Activated CD4-positive, CD25-positive, alpha-beta regulatory T cell (primary cell): ENCODE measurements at places on chromosomes 4 and X.

DNA sequence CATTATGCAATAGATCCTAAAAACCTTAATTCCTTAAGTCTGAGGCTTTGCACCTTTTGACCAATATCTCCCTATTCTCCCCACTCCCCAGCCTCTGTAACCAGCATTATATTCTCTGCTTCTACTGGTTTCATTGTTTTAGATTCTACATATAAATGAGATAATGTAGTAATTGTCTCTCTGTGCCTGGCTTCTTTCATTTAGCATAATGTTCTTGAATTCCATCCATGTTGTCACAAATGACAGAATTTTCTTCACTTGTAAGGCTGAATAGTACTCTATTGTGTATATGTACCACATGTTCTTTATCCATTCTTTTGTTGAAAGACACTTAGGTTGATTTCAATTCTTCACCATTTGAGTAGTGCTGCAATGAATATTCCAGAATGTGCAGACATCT lies 66.0 kb downstream of the MAGEC1 start:
- DNase-seq = no peak

DNA sequence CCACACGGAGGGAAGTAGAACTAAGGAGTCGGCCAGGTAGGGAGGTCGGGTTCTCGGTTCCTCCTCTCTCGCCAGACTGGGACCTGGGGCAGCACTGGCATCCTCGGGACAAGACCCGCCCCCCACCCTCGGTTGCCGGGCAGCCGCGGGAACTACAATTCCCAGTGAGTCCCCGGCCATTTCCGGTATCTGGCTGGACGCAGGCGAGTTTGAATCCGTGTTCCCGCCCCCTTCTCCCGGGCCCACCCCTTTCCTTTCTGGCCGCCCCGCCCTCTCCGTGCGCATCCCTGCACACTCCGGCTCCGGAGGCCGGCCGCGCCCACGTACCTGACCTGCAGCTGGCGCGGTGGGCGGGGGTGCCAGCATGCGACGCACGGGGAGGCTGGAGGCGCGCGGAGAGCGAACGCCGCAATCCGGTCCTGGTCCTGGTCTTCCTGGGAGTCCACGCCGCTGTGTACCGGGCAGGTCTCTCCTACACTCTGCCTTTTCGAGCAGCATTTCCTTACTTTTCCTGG lies 10.2 kb upstream of the DLG3 start:
- peak; percentile 37 for DNase-seq

DNA sequence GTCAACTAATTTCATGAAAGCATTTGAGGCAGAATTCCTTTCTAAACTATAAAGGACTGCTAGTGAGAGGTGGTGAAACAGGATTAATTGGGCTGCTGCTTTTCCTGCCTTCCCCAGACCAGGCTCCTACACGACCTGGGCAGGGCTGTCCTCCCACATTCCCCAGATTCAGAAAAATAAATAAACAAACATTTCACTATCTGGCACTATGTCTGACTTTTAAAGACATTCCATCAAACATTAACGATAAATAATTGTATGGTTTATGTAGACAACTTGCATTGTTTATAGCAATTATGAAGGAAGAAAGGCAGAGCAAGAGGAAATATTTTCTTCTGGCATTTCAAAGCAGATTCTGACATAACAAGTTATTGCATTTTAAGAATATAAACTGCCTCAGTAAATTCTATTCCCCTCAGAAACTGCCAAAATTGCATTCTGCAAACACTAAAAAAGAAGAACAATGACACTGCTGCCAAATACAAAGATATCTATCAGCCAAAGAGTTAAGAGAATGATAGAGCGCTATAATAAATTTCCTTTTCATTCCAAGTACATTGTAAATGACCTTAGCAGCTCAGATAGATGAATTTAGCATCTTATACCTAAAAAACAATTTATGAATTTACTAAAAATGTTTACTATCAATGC lies 214.7 kb upstream of the INTU start:
- DNase-seq = no peak

- no peak for DNase-seq
These were observed 229.6 kb upstream of the AGA start for GRCh38 chr4:177671845-177672244.

DNA sequence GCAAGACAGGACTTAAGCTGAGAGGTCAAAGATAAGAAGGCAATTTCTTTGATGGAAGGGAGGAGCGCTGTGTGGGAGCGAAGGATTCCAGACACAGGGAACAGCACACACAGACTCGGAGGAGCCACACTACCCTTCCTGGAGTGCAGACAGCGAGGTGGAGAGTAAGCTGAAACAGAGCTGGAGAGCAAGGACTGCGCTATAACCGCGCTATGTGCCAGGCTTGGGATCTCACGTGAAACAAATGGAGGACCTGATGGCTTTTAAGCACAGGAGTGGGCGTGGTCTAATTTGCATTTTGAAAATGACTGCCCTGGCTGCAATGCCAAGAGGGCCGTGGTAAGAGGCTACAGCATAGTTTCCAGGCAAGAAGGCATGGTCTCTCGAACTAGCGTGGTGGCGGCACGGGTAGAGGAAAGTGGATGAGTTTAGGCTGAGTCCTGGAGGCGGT lies 113.9 kb upstream of the SORBS2 start:
- no peak for DNase-seq
